ENCODE measurements at places on chromosomes 3 and 15.

GRCh38 chr3:45623846-45624245 is 29.3 kb downstream of the LIMD1 start:
- no peak overlapping the region for H3K27ac ChIP-seq
- H3K4me1 ChIP-seq = peaks cover 14% of the 10 kb centered on the region
- H3K4me3 ChIP-seq = no peak overlapping the region
- H3K36me3 ChIP-seq = peaks cover 12% of the 10 kb centered on the region
- no peak for DNase-seq

GRCh38 chr3:180311242-180311641 is 274.5 kb upstream of the PEX5L start:
- H3K4me1 ChIP-seq = no peaks in the 10 kb centered on the region
- DNase-seq = no peak
- H3K4me3 ChIP-seq = no peak overlapping the region

- no peak overlapping the region for H3K27ac ChIP-seq
- H3K4me3 ChIP-seq = no peak overlapping the region
- no peaks in the 10 kb centered on the region for H3K36me3 ChIP-seq
- H3K27me3 ChIP-seq = peaks cover 63% of the 10 kb centered on the region
Observed at GRCh38 chr3:140521751-140522445, 156.0 kb upstream of the TRIM42 start.

DNA sequence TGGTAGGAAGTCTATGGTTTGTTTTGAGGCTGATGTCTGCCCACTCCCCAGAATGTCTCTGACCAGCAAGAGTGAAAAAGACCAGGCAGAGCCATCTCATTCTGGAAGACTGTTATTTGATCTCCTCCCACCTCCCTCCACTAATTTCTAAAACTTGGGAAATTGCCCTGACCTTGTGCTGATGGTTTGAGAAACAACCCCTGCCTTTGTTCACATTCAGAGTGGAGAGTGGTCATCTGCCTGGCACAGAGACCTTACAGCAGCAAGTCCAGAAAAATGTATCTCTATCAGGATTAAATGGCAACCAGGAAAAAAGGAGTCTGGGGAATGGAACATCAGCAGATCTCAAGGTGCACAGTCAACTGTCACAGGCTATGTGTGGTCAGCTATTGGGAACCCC is 25.7 kb downstream of the SPATA12 start:
- no peaks in the 10 kb centered on the region for H3K36me3 ChIP-seq
- H3K4me1 ChIP-seq = no peaks in the 10 kb centered on the region
- peaks cover 10% of the 10 kb centered on the region for H3K27me3 ChIP-seq
- H3K4me3 ChIP-seq = no peak overlapping the region
- DNase-seq = no peak
- no peak overlapping the region for H3K27ac ChIP-seq

DNA sequence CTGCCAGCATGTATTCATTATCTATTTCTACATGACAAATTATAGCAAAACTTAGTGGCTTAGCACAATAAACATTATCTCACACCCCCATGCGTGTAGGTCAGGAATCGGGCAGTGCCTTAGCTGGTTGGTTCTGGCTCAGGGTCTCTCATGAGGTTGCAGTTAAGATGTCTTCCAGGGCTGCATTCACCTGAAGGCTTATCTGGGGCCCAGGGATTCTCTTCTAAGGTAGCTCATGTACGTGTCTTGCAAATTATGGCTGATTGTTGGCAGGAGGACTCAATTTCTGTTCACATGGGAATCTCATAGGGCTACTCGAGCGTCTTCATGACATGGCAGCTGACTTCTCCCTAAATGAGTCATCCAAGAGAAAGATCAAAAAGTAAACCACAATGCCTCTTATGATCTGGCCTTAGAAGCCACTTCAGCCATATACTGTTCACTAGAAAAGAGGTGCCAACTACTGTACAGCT is 42.9 kb upstream of the TSC22D2 start:
- no peaks in the 10 kb centered on the region for H3K4me1 ChIP-seq
- no peaks in the 10 kb centered on the region for H3K27me3 ChIP-seq
- no peak overlapping the region for H3K4me3 ChIP-seq
- no peaks in the 10 kb centered on the region for H3K36me3 ChIP-seq
- DNase-seq = no peak

- H3K4me1 ChIP-seq = peaks cover 63% of the 10 kb centered on the region
- peak overlapping the region; percentile 89 for H3K4me3 ChIP-seq
- H3K27me3 ChIP-seq = no peaks in the 10 kb centered on the region
- H3K36me3 ChIP-seq = peaks cover 31% of the 10 kb centered on the region
- H3K27ac ChIP-seq = peak overlapping the region; percentile 90
- no peak for DNase-seq
Observed at GRCh38 chr3:50350213-50350526, 405 bp downstream of the NPRL2 start.

GRCh38 chr3:127170814-127171213 is 22.1 kb upstream of the PRR23E start:
- H3K27ac ChIP-seq = no peak overlapping the region
- H3K4me1 ChIP-seq = no peaks in the 10 kb centered on the region
- no peaks in the 10 kb centered on the region for H3K36me3 ChIP-seq
- DNase-seq = no peak
- H3K4me3 ChIP-seq = no peak overlapping the region
- H3K27me3 ChIP-seq = peaks cover 99% of the 10 kb centered on the region

GRCh38 chr3:62049033-62049432 is 324.3 kb downstream of the FEZF2 start:
- H3K4me3 ChIP-seq = no peak overlapping the region
- no peak for DNase-seq
- H3K27ac ChIP-seq = no peak overlapping the region
- no peaks in the 10 kb centered on the region for H3K4me1 ChIP-seq
- H3K36me3 ChIP-seq = no peaks in the 10 kb centered on the region

DNA sequence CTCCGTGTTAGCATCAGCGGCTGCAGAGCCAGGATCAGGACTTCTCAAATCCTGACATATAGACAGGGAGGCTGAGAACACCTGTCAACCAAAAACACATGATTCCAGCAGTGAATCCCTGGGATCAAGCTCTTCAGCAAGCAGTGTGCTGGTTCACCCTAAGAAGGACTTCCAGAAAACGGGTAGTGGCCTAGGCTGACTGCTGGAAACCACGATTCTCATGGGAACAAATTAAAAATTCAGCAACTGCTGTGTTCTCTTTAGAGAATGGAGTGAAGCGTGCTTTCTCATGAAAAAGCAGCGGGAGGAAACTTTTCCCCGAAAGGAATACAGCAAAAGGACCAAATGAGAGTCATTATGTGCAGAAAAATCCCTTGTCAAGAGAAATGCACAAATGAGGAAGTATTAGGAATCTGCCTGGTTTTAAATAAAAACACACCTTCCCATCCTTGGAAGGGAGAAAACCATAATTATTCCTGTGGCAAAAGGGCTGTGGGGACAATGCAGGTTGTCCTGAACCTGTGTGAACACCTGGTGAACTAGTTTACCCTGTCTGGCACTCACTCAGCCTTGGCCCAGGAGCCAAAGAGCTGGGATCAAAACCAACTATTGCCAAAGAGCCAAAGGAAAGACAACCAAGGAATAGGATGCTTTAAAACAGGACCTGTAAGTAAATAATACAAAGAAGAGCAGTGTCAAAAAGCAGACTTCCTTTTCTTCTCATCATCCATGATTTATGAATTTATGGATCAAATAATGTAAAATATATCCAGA is 13.4 kb downstream of the IL12A start:
- H3K4me3 ChIP-seq = no peak overlapping the region
- H3K4me1 ChIP-seq = no peaks in the 10 kb centered on the region
- H3K27me3 ChIP-seq = no peaks in the 10 kb centered on the region
- H3K27ac ChIP-seq = no peak overlapping the region

DNA sequence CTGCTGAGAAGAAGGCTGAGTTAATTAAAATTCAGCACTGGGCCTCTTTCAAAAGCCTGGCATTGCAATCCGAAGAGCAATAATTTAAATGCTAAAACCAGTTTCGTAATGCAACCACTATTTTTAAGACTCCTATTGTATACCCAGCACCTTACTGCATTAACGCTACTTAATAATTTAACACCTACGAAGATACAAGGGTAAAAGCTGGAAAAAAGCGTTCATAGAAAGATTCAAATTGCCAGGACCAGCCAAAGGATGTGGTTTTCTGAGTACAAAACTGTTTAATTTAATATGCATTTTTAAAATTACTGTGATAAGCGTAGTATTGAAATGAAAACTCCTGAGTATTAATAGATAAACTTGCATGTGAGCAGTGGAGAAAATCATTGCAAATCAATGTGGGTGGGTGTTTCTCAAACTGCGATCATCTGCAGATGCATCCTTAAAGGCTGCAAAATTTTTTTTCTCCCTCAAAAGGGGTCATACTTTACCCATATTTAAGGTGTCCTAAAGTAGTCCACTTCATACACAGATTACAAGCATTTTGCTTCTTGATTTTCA is 12.9 kb upstream of the RASGRP1 start:
- peaks cover 5% of the 10 kb centered on the region for H3K36me3 ChIP-seq
- peak overlapping the region; percentile 41 for H3K4me3 ChIP-seq
- peak overlapping the region; percentile 69 for H3K27ac ChIP-seq
- no peaks in the 10 kb centered on the region for H3K27me3 ChIP-seq
- DNase-seq = no peak

GRCh38 chr3:44833394-44833793 is 28.3 kb upstream of the TMEM42 start:
- no peaks in the 10 kb centered on the region for H3K36me3 ChIP-seq
- DNase-seq = no peak
- no peak overlapping the region for H3K4me3 ChIP-seq
- H3K4me1 ChIP-seq = no peaks in the 10 kb centered on the region

- no peak overlapping the region for H3K4me3 ChIP-seq
- H3K27ac ChIP-seq = no peak overlapping the region
- no peaks in the 10 kb centered on the region for H3K27me3 ChIP-seq
- peaks cover 11% of the 10 kb centered on the region for H3K4me1 ChIP-seq
- DNase-seq = no peak
Observed at GRCh38 chr3:41236228-41236627, 36.9 kb downstream of the CTNNB1 start.

DNA sequence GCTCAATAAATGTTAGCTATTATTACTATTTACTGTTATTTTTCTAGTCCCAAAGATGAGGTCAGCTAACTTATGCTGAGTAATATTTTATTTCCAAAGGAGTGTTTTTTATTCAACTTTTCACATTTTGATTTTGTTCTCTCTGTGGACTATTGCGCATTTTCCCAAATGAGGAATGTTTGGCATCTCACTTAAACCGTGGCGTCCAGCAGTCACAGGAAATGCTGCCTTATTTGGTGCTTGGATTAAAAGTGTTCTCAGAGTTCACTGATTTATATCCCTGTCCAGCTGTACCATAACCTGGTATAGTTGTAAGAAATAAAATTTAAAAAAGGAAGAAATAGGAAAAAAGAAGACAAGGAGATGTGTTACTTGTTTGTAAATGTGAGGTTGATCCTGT is 166.8 kb downstream of the THSD4 start:
- no peak overlapping the region for H3K4me3 ChIP-seq
- no peaks in the 10 kb centered on the region for H3K36me3 ChIP-seq
- H3K4me1 ChIP-seq = no peaks in the 10 kb centered on the region

Data from central memory CD8-positive, alpha-beta T cell (primary cell).